ENCODE measurements at places on chromosomes 7 and 10.

DNA sequence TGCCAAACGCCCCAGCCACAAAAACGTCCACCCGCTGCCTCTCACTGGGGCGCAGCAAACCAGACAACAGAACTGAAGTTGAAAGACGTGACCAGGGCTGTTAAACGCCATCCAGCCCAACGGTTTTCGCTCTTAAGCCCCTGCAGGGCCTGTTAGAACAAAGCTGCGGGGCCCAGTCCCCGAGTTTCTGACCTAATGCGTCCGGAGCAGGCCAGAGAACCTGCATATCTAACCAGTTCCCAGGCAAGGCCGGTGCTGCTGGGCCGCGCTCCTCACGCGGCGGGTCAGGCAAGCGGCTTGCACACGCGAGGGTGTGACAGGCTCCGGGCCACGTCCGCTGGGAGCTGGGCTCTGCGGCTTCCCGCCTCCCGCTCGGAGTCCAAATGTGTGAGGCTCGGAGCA, 87.0 kb downstream of the PTPRN2 start:
- H3K27me3 ChIP-seq, result peaks cover 14% of the 10 kb centered on the region
- no peak overlapping the region for H3K4me3 ChIP-seq
- no peak for DNase-seq
- no peak overlapping the region for H3K27ac ChIP-seq

- no peaks in the 10 kb centered on the region for H3K36me3 ChIP-seq
- H3K4me3 ChIP-seq, result peak overlapping the region; percentile 25
- no peak for DNase-seq
- H3K27me3 ChIP-seq, result peaks cover 32% of the 10 kb centered on the region
- no peak overlapping the region for H3K27ac ChIP-seq
Observed at GRCh38 chr10:127197154-127197432, 702 bp upstream of the INSYN2A start.

DNA sequence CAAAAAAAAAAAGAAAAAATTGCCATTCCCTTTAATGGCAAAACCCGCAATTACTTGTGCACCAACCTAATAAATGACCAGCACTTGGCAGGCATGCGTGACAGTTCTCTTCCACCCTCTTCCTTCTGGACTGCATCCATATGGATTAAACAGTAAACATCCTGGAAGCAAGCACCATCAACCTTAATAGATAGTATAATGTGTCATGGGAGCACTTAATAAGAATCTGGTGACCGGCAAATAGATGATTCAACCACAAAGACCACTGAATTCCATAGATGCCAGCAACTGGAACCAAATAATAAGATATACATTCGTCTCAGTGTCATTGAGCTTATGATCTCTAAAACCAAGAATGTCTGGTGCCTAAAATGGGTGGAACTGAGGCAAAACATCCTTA, 610.2 kb downstream of the CALN1 start:
- H3K4me3 ChIP-seq, result no peak overlapping the region
- no peaks in the 10 kb centered on the region for H3K4me1 ChIP-seq
- DNase-seq, result no peak
- H3K27ac ChIP-seq, result no peak overlapping the region
- peaks cover 2% of the 10 kb centered on the region for H3K36me3 ChIP-seq

DNA sequence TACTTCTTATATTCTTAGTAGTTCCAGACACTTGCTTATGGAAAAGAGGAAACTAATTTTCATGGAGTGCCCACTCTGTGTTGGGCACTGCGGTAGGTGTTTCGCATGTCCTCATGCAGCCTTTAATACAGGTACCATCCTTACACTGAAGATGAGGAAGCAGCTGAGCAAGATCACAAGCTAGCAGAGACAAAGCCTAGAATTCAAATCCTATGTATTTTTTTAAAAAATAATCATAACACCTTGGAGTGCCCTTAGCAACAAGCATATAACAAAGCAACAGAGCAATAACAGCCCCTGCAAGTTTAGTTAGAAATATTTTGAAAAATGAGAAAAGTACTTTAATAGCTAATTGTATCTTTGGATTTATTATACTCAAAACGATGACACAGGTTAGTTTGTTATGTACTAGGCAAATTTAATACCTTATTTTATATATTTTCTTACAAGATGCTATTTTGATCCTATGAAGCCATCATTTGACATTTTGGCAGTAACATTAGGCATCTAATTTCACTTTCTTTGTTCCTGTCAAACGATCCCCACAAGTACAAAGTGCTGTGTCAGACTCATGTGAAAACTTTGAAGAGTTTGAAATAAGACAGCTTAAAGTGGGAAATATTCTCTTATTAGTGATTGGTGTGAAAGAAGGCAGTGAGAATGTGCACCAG, 245.8 kb downstream of the CDK14 start:
- H3K27me3 ChIP-seq, result no peaks in the 10 kb centered on the region
- DNase-seq, result no peak
- H3K36me3 ChIP-seq, result no peaks in the 10 kb centered on the region

DNA sequence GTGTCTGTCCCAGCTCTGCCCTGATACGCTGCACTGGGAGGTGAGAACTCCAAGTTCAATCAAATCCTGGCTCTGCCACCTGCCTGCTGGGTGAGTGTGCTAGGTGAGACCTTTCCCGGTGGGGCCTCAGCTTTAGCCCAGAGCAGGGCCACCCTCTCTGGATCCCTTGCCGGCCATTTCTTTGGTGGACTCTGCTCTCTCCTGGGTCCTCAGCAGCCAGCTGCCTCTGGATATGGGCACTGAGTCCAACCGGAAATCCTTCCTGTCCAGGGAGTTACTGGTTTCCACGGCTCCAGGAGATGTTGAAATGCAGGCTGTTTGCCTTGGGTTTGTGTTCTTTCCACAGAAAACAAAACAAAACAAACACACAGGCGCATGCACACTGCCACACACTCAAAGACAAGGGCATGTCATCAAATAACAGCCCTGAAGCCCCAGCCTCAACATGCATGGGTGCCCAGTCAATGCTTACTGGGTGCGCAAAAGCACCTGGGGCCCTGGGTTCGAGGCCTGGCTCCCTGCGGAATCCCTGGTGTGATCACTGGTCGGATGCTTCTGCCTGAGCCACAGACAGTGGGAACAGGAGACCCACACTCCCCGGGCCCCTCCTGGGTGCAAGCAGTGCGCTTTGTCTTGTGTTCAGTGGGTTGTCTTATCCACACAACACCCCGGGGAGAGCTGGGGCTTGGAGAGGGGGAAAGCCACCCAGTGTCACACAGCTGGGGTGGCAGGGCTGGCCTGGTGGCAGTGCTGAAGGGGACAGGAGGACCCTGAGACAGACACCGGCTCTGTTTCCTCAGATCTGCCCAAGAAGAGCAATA, 33.1 kb downstream of the PPIF start:
- H3K4me1 ChIP-seq, result no peaks in the 10 kb centered on the region
- no peak overlapping the region for H3K4me3 ChIP-seq
- no peak overlapping the region for H3K27ac ChIP-seq
- no peaks in the 10 kb centered on the region for H3K36me3 ChIP-seq
- no peak for DNase-seq
- H3K27me3 ChIP-seq, result peaks cover 10% of the 10 kb centered on the region

DNA sequence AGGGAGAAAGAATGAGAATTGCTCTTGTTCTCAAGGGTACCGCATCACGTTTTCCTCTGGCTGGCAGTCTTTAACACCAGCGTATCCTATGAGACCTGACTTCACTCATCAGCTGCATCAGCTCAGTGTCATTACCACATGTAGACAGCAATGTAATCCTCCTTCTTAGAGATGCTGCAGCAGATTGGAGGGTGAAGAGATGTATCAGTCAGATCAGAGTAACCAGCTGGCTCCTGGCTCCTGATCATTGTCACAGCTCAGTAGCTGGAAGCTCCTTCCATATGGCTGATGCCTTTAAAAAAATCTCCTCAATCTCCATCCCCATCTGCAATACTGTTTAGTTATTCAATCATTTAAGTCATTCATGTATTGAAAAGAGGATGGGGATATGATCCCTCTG, 39.7 kb upstream of the EPHB6 start:
- H3K27me3 ChIP-seq, result peaks cover 30% of the 10 kb centered on the region
- H3K4me1 ChIP-seq, result peaks cover 52% of the 10 kb centered on the region
- peaks cover 11% of the 10 kb centered on the region for H3K36me3 ChIP-seq
- H3K4me3 ChIP-seq, result peak overlapping the region; percentile 28
- DNase-seq, result no peak

- peaks cover 6% of the 10 kb centered on the region for H3K36me3 ChIP-seq
- no peak for DNase-seq
- no peak overlapping the region for H3K27ac ChIP-seq
- H3K4me1 ChIP-seq, result peaks cover 11% of the 10 kb centered on the region
- H3K4me3 ChIP-seq, result no peak overlapping the region
Observed at GRCh38 chr7:12630513-12630819, 57.0 kb upstream of the ARL4A start.

DNA sequence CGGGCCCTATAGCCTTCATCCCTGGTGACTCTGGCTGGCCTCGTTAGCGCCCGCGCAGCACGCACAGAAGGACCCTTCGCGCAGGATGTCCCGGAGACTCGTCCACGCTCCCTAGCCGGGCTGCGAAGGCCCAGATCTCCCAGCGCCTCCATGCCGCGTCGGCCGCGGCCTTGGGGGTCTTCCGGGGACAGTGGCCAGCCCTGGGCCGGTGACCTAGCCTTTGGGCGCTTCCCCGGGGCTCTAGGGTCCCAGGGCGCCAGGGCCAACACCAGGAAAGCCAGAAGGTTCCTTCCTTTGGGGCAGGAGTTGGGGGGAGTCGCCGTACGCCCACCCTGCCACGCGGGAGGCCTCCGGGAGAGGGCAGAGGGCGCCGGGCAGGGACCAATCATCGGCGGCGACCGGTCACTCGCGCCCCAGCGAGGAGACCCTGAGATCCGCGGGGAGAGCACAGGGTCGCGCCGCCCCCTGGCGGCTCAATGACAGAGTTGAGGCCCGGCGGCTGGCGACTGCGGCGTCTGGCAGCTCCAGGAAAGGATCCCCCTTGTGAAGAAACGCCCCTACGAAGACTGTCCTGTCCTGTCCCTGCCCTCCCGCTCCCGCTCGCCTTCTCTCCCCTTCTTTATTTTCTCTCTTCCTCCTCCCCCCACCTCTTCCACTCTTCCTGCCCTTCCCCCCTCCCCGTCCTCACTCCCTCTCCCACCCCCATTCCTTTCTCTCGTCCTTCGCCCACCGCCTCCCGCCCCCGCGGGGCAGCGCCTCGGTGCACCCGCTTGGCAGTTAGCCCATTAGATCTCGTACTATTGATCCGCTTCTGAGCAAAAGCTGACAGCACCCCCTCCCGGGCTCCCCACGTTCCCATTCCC, 62.3 kb upstream of the LBX1 start:
- no peak for DNase-seq

DNA sequence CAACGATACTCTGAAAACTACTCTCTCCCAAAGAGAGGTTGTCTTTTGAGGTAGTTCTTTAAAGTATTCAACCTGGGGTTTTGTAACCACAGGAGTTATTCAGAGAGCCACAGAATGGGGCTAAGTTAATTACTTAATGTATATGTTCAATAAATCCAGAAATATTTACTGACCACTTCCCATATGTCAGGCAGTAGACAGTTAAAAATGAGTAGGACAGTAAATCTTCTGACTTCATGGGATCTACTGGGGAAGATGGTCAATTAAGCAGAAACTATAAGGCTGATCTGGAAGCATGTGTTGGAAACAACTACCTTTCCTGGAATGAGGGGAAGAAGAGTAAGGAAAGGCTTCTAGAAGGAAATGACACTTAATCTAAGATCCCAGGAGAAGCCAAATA, 167.7 kb downstream of the MAGI2 start:
- no peaks in the 10 kb centered on the region for H3K27me3 ChIP-seq
- H3K36me3 ChIP-seq, result no peaks in the 10 kb centered on the region
- no peak for DNase-seq
- no peak overlapping the region for H3K27ac ChIP-seq
- H3K4me3 ChIP-seq, result no peak overlapping the region
- H3K4me1 ChIP-seq, result no peaks in the 10 kb centered on the region

DNA sequence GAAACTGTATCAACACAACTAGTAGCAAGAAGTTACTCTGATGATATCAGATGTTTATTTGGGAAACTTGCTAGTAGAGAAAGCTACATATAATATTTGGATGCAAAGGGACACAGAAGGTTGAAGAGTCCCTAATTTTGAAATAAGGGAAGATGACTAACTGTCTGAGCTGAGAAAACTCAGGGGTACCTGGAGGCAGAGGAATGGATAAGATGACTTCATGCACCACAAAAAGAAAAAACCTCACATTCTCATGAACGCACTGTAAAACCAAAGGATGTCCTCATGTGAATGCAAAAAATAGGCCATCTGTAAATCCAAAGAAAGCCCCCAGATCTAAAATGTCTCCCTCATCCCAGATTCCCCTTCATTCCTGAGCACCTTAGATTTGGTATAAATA, 29.3 kb downstream of the PRSS2 start:
- peak overlapping the region; percentile 100 for H3K27ac ChIP-seq
- H3K36me3 ChIP-seq, result peaks cover 33% of the 10 kb centered on the region
- H3K4me3 ChIP-seq, result peak overlapping the region; percentile 96
- no peak for DNase-seq
- H3K27me3 ChIP-seq, result no peaks in the 10 kb centered on the region
- peaks cover 70% of the 10 kb centered on the region for H3K4me1 ChIP-seq

- no peaks in the 10 kb centered on the region for H3K27me3 ChIP-seq
- H3K36me3 ChIP-seq, result peaks cover 3% of the 10 kb centered on the region
- H3K4me3 ChIP-seq, result no peak overlapping the region
- no peak for DNase-seq
- H3K27ac ChIP-seq, result no peak overlapping the region
- H3K4me1 ChIP-seq, result peaks cover 6% of the 10 kb centered on the region
Observed at GRCh38 chr7:207418-208129, 15.2 kb downstream of the FAM20C start.

DNA sequence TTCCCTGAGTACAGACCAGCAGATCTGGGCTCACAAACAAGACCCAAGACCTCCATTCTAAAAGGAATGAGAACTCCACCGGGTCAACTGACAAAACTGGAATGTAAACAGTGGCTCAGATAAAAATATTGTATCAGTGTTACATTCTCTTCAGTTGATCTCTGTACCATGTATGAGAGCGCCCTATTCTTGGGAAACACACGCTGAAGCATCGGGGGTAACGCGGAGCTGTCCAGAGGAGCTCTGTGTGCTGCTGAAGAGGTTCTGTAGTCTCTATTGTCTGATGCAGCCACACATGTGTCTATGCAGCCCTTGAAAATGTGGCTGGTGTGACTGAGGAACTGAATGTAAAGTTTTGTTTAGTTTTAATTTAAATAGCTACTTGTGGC, 39.7 kb downstream of the HIPK2 start:
- H3K27ac ChIP-seq, result peak overlapping the region; percentile 93
- peaks cover 49% of the 10 kb centered on the region for H3K4me1 ChIP-seq
- H3K4me3 ChIP-seq, result peak overlapping the region; percentile 60

DNA sequence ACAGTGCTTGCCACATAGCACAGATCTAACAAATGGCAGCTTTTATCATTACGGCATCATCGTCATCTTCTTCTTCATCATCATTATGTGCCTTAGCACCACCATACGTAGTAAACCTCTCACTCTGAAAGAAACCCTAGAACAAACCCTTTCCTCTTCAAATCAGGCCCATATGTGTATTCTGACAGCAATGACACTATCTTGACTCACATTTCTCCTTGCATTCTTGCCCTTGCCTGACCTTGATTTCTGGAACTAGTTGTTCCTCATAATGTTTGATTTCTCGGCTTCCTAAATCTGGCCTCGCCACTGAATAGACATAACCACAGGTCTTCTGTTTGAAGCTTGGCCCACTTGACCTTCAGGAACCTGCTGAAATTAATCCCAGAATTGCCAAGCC, 115.3 kb downstream of the DGKI start:
- DNase-seq, result no peak
- peaks cover 14% of the 10 kb centered on the region for H3K27me3 ChIP-seq
- no peaks in the 10 kb centered on the region for H3K36me3 ChIP-seq
- H3K4me3 ChIP-seq, result no peak overlapping the region
- H3K27ac ChIP-seq, result no peak overlapping the region
- H3K4me1 ChIP-seq, result no peaks in the 10 kb centered on the region
